ENCODE measurements at places on chromosomes 12 and 14.

- H3K36me3 ChIP-seq = no peaks in the 10 kb centered on the region
- no peak for DNase-seq
- H3K4me3 ChIP-seq = no peak overlapping the region
- no peaks in the 10 kb centered on the region for H3K27me3 ChIP-seq
- no peak overlapping the region for H3K27ac ChIP-seq
Observed at GRCh38 chr14:43175896-43176295, 1331.2 kb downstream of the FSCB start.

DNA sequence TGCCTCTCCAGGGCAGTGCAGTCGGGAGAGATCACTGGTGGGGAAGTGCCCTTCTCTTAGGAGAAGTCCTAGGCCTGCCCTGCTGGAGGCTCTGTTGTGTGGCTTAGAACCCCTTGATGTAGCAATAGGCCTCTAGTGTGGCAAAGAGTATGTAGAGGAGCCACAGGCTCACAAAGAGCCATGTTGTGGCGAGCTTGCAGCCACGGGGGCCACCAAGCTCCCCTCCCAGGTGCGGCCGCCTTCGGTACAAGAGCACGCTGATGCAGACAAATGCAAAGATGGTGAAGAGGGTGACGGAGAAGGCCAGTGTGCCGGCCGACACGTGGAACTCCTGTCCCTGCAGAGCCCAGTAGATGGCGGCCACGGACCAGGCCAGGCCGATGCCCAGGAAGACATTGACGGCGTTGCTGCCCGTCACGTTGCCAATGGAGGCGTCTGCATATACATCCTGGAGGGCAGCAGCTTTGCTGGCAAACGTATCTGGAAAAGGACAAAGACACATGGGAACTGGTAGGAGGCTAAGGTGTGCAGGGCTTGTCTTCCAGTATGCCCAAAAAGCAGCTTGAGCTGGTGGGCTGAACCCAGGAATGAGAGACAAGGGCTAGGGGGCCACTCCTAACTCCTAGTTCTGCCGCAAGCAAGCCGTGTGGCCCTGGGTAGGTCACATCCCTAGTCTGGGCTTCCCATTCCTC is 142.8 kb downstream of the SLC8A3 start:
- no peak overlapping the region for H3K4me3 ChIP-seq
- no peak overlapping the region for H3K27ac ChIP-seq
- H3K27me3 ChIP-seq = peaks cover 11% of the 10 kb centered on the region
- H3K36me3 ChIP-seq = no peaks in the 10 kb centered on the region

- H3K27me3 ChIP-seq = peaks cover 5% of the 10 kb centered on the region
- no peak overlapping the region for H3K27ac ChIP-seq
Observed at GRCh38 chr14:99158150-99158549, 113.8 kb downstream of the BCL11B start.

DNA sequence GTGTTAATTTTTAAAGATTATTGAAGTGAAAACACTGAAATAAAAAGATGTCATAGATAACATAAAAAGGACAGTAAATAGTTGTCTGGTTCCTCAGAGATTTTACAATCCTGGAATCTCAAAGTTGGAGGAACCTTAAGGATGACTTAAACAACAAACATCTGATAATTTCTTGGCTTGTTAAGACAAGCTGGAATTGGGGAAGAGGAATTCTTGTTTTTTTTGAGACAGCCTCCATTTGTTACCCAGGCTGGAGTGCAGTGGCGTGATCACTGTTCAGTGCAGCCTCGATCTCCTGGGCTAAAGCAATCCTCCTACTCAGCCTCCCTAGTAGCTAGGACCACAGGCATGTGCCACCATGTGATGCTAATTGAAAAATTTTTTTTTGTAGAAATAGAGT is 2.3 kb downstream of the ZNF410 start:
- H3K27ac ChIP-seq = peak overlapping the region; percentile 37
- H3K4me1 ChIP-seq = peaks cover 61% of the 10 kb centered on the region
- peak overlapping the region; percentile 93 for H3K4me3 ChIP-seq
- H3K27me3 ChIP-seq = no peaks in the 10 kb centered on the region

- H3K27me3 ChIP-seq = peaks cover 5% of the 10 kb centered on the region
Observed at GRCh38 chr12:96824838-96825236, 82.2 kb upstream of the NEDD1 start.

- H3K27me3 ChIP-seq = peaks cover 29% of the 10 kb centered on the region
- H3K36me3 ChIP-seq = no peaks in the 10 kb centered on the region
- no peaks in the 10 kb centered on the region for H3K4me1 ChIP-seq
- H3K4me3 ChIP-seq = no peak overlapping the region
Observed at GRCh38 chr12:48782457-48783395, 6.2 kb downstream of the ADCY6 start.

Data from activated T-helper 1 cell treated with anti-CD3 and anti-CD28 coated beads, Interleukin-12 subunit alpha, Interleukin-12 subunit beta, Interleukin-2, Interleukin-4 antibody, amounts not matched to agents 30 ng/mL and 10 ng/mL and 1 ng/mL, durations not matched to agents 14 hours and 24 hours and 36 hours (primary cell).